ENCODE measurements at places on chromosomes 5 and 9.

- DNase-seq: no peak
These were observed 49.8 kb downstream of the FEM1C start for GRCh38 chr5:115494570-115495289.

DNA sequence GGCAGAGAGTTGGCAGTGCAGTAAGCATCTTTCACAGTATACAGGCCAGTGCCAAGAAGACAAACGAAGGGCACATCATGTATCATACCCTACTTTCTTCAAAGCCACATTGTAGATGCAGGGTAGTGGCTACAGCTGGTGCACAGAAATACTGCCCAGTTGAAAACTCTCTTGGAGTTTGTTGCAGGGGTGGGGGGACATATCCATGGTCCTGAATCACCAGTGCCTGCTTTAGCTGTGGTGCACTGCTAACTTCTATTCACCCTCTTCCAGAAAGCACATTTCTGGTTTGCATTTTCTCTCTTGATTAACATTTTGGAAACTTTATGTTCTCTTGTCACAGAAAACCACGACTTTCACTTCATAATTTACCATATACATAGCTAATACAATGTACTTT, 196.6 kb downstream of the PAPPA start:
- no peak for DNase-seq

GRCh38 chr9:10055886-10056395, 556.9 kb downstream of the PTPRD start:
- no peak for DNase-seq

DNA sequence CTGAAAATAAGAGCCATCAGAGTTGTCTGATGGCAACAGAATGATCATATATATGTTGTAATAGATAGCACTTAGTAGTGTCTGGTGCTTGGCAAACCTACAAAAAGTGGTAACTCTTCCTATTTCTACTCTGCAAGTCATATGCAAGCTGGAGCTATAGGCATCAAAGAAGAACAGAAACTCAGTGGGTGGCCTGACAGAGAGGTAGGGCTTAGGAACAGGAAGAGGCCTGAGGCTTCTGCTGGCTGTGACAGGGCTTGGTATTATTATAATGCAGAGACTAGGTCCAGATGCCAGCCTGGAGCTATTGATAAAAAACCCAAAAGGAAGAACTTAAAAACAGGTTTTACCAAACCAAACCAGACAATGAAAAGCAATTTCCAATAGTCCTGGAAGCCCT, 4.4 kb upstream of the DIAPH1 start:
- no peak for DNase-seq

DNA sequence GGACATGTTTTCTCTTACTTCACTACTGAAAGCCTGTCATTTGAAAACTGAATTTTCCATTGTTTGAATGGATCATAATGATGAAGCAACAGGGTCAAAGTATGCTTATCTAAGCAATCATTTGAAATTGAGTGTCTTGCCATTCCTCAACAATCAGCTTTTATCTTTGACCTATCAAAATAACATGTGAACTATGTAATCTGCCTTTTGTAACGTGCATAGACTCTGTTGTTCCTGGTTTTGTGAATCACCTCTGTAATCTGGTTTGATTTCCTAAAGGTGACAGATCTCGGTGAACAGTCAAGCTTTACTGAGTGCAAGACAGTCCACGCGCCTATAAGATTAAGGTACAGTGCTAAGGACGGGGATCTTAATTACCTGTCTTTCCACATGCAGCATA, 3.3 kb downstream of the MEF2C start:
- DNase-seq: no peak

DNA sequence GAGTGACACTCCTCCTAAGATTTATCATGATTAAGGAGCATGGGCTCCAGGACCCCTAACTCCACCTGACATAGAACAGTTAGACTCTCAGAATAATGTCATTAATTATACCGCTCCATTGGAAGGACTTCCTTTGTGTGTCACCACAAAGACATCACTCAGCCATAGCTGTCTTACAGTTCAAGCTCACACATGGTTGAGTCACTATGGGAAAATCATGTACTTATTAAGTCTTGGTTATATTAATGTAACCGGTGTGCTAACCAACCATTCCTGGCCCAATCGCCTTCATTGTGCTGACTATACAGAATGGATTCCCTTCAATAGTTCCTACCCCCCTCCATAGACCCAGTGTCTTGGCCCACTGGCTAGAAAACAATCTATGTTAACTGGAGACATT, 10.9 kb upstream of the MCCC2 start:
- no peak for DNase-seq

- no peak for DNase-seq
These were observed 5.7 kb upstream of the TRAF1 start for GRCh38 chr9:120932086-120932823.

DNA sequence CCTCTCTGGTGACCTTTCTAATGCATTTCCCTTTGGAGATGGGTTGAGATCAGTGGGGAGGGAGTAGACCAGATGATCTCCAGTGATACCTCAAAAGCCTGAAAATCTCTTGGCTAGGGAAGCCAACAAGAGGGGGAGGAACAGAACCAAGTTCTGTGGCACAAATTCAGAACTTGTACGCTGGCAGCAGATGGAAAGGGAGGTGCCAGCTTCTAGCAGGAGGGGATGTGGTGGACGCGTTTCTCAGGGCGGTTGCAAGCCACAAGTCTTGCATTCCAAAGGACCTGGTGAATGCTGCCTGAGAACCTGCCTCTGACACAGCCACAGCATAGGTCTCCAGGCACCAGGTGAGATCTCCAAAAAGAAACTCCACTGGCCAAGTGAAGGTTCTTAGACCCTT, 13.4 kb downstream of the SLIT3 start:
- DNase-seq: no peak

- DNase-seq: no peak
These were observed 64.2 kb upstream of the SPTLC1 start for GRCh38 chr9:92179286-92180001.

DNA sequence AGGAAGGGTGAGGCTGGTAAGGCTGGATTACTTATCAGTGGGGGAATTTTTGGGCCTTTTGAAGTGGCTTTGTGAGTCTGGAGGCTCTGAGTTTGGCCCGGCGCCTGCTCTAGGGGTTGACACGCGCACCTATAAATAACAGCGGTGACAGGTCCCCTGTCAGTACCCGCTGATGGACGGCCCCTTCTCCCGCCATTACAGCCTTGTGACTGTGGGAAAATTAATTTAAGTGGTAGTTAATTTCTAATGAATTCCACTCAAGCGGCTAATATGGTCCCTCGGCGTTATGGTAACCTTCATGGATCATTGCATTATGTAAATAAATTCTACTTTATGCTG, 16.5 kb downstream of the MRPL36 start:
- DNase-seq: no peak

DNA sequence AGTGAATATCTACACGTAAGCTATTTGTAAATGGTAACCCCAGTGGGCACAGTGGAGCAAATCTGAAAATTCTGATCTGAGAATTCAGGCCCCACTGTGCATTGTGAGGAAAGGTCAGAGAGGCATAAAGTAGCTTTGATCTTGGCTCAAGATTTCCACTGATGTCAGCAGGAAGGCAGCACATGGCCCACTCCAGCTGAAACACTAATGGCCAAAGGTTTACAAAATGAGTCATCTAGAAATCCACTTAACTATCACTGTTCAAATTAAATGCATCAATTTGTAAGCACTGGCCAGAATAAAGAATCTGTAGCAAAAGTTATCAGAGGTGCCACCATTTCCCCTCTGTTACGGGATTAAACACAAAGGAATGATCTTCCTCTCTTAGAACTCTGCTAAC, 191.6 kb downstream of the C9orf152 start:
- no peak for DNase-seq

- no peak for DNase-seq
These were observed 81.8 kb downstream of the ARRDC3 start for GRCh38 chr5:91301106-91301846.

DNA sequence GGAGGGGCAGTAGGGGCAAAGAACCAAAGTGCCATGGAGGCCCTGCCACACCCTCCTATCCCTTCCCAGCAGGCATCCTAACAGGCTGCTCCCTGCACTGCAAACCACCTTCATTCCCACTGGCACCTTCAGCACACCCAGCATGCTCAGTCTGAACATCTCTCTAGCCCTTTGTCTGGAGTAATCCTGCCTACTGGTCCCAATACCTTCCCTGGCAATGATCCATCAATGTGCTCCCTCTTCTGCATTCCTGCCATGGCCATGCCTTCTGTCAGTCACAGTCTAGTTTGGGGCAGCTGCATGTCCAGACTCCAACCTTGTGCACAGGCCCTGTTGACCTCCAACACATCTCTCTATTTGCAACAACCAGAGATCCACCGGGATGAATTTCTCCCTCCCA, 4.9 kb downstream of the MACROH2A1 start:
- DNase-seq: no peak

GRCh38 chr5:14405267-14405666, 176.3 kb upstream of the OTULINL start:
- no peak for DNase-seq

DNA sequence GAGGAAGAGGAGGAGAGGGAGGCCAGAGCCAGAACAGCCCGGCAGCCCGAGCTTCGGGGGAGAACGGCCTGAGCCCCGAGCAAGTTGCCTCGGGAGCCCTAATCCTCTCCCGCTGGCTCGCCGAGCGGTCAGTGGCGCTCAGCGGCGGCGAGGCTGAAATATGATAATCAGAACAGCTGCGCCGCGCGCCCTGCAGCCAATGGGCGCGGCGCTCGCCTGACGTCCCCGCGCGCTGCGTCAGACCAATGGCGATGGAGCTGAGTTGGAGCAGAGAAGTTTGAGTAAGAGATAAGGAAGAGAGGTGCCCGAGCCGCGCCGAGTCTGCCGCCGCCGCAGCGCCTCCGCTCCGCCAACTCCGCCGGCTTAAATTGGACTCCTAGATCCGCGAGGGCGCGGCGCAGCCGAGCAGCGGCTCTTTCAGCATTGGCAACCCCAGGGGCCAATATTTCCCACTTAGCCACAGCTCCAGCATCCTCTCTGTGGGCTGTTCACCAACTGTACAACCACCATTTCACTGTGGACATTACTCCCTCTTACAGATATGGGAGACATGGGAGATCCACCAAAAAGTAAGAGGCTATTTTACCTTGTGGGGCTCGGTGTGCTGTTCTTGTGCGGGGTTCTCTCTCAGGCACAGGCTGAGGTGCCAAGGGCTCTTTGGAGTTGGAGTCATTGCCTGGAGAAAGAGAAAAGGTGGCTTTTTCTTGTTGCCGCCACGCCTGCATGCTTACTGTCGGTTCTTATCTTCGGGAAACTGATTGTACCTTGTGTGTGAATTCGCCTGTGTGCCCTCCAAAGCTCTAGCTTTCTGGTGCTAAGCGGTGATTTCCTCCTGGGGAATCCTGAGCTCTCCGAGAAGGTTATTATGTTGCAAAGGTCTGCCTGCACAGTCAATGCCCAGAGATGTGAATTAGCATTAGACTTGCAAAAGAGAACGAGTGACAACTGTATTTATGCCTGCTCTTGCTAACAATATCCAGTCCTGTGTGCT, at the start of gene ISL1:
ISL1 (plus strand) TSS at position 318 of the 991 bp plus-strand sequence; CDS start at position 542, 224 bp downstream.
- no peak for DNase-seq

DNA sequence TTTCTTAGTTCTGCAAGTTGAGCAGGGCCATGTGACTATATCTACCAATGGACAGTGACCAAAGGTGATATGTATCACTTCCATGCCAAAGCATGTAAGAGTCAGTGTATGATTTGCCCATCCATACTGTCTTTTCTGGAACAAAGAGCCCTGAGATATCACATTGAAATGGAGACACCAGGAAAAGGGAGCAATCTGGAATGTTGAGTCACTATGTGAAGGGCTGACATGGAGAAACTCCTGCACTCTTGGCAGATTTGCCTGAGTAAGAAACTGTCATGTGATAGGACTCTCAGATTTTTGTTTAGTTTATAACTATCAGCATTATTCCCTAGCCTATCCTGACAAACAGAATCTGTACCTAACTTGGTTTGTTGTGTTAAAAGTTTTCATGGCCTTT, 29.8 kb upstream of the TMEM161B start:
- DNase-seq: no peak

DNA sequence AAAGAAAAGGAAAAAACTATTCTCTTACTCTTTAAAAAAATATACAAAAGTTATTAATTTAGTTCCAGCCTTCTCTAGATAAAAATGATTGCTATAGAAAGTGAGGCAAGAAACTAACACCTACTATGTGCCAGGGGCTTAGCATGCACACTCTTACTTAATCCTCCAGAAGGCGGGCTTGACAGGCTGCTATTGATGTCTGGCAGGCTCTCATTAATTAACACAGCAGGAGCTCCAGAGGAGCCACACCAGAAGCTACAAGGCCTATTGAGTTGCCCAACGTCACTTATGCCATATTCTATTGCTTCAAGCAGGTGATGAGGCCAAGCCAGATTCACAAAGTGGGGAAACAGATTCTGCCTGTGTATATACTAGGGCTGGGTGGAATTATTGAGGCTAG, 54.6 kb upstream of the CLINT1 start:
- DNase-seq: no peak

DNA sequence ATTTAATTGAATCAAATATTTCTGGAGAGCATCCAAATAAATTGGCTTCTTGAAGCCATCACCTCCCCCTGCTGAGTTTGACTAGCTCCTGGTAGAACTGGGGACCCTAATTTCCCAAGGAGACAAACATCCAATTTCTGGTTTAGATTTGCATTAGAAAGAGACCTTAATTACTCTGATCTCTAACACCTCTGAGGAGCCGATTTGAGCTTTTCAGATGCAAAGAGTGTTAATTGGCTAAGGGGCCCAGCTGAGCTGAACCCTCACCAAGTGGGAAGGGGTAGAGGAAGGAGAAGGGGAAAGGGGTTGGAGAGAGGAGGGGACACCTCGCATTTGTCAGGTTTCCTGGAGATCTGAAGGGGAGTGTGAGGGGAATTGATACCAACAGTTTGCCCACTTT, 145.4 kb upstream of the SHB start:
- no peak for DNase-seq

DNA sequence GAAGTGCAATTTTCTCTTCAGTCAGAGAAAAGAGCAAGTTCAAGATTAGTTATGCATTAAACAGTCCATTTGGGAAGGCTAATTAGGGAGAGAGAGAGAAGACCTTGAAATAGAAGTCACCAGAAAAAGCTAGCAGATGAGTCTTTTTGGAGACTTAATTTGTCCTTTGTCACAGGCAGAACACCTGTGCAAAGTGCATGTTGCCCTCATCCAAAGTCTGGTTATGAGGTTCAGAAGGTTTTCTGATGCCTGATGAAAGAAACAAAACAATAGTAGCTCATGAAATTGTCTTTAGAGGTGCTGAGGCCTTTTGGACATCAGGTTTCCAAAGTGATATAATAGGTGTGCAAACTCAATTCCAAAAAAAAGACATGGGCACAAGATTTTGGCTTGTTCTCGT, 199.3 kb downstream of the MAN2A1 start:
- DNase-seq: no peak

GRCh38 chr9:137873408-137873807, 4.2 kb upstream of the CACNA1B start:
- DNase-seq: no peak

GRCh38 chr5:111236348-111236747, 12.2 kb downstream of the CAMK4 start:
- DNase-seq: no peak

- DNase-seq: no peak
These were observed 80.1 kb downstream of the COL15A1 start for GRCh38 chr9:99023831-99024230.

GRCh38 chr9:92710368-92710767, 40.4 kb upstream of the IPPK start:
- no peak for DNase-seq

- no peak for DNase-seq
These were observed 10.7 kb downstream of the IFNA5 start for GRCh38 chr9:21294364-21294774.

GRCh38 chr9:90860826-90861225, 59.2 kb downstream of the SYK start:
- DNase-seq: peak; percentile 93

GRCh38 chr5:167309941-167310517, 981.4 kb upstream of the WWC1 start:
- DNase-seq: no peak
